Right renal cortex interstitium (tissue), 3 donors: ENCODE measurements at places on chromosomes 4 and X. TPM values are rescaled to one million over a fixed set of nuclear protein-coding genes. Genes with fewer than 3 reads are reported as not detected.

The FREM3 gene
- 0.10 TPM for polyA plus RNA-seq

The RENBP gene
- 17.9 TPM for polyA plus RNA-seq

The NXF2B gene
- 0.69 TPM for polyA plus RNA-seq

The ARMCX5 gene
- 16.2 TPM for polyA plus RNA-seq

The DUSP9 gene
- polyA plus RNA-seq: 41.7 TPM

The AMOT gene
- 64.1 TPM for polyA plus RNA-seq

The BEX1 gene
- 79.0 TPM for polyA plus RNA-seq

The CSAG1 gene
- not detected for polyA plus RNA-seq

The BGN gene
- 144 TPM for polyA plus RNA-seq

The UBA6 gene
- 65.1 TPM for polyA plus RNA-seq

The ZCCHC18 gene
- polyA plus RNA-seq: 4.2 TPM
